ENCODE measurements at places on chromosomes 4 and X.

DNA sequence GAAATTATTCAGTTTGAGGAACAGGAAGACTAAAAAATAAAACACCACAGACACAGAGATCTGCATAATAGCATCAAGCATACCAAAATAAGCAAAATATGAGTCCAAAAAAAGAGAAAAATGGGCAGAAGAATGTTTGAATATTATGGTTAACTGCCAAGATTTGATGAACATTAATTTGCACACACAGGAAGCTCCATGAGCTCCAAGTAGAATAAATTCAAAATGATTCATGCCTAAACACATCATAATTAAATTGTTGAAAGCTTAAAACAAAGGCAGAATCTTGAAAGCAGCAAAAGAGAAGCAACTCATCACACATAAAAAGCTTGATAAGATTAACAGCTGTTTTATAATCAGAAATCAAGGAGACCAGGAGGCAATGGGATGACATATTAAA is 156.6 kb upstream of the ARSJ start:
- no peak for DNase-seq

GRCh38 chrX:9501362-9501761 is 36.5 kb downstream of the TBL1X start:
- peak; percentile 10 for DNase-seq

DNA sequence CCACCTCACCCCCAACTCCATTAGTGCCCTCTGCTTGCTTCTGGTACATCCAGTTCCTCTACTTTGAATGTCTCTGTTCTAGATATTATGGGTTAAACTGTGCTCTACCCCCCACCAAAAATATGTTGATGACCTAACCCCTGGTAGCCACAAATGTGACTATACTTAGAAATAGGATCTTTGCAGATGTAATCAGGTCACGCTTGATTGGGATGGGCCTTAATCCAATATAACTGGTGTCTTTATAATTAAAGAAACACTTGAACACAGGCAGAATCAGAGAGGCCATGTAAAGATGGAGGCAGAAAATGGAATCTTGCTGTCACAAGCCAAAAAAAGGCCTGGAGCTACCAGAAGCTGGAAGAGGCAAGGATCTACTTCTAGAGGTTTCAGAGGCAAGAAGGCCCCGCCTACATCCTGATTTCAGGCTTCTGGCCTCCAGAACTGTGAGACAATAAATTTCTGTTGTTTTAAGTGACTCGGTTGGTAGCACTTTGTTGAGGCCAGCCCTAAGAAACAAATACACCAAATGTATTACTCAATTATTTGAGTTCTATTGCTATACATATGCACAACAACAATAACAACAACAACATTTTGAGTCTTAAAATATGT is 220.0 kb downstream of the PPP3CA start:
- peak; percentile 43 for DNase-seq

GRCh38 chrX:85017721-85018120 is 14.0 kb downstream of the APOOL start:
- DNase-seq: no peak
